ENCODE measurements at places on chromosomes 2 and 18. TPM values are rescaled to one million over a fixed set of nuclear protein-coding genes. Genes with fewer than 3 reads are reported as not detected.

- no peak overlapping the region for H3K4me3 ChIP-seq
- no peaks in the 10 kb centered on the region for H3K27me3 ChIP-seq
- no peak for DNase-seq
- no peak overlapping the region for H3K27ac ChIP-seq
These were observed 13.9 kb downstream of the LRP2 start for GRCh38 chr2:169348321-169349024.

DNA sequence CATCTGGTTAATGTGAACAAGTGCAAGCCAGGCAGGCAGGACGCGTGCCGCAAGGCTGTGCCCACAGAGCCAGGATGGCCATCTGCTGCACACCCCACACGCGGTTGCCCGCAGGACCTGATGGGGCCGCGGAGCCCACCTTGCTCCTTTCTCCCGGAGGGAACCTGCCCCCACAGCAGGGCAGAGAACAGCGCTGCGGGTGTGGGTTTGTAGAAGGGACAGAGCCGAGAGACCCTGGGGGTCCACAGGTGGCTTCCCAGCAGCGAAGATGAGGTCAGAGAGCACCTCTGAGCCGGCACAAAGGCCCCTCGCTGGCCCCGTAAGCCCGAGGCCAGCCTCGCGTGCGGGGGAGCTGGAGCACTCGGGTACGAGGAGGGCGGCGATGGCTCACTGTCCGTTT, 460.8 kb upstream of the SALL3 start:
- no peak for DNase-seq
- no peaks in the 10 kb centered on the region for H3K36me3 ChIP-seq
- H3K27ac ChIP-seq: no peak overlapping the region
- no peaks in the 10 kb centered on the region for H3K4me1 ChIP-seq
- no peak overlapping the region for H3K4me3 ChIP-seq

CHRND gene
- 0.27 TPM for polyA plus RNA-seq

RTTN gene
- polyA plus RNA-seq: 8.6 TPM

SIX3 gene
- polyA plus RNA-seq: not detected

ARID5A gene
- 7.5 TPM for polyA plus RNA-seq

SERPINB3 gene
- polyA plus RNA-seq: not detected

TWIST2 gene
- 4.9 TPM for polyA plus RNA-seq

Measured in large intestine (tissue), 12 donors.